ENCODE measurements at places on chromosomes 1 and 21.

GRCh38 chr1:216422821-216423520 lies at the start of gene USH2A:
USH2A (minus strand) TSS chr1:216423448; CDS start chr1:216422336, 1,112 bp downstream.
- DNase-seq: no peak

DNA sequence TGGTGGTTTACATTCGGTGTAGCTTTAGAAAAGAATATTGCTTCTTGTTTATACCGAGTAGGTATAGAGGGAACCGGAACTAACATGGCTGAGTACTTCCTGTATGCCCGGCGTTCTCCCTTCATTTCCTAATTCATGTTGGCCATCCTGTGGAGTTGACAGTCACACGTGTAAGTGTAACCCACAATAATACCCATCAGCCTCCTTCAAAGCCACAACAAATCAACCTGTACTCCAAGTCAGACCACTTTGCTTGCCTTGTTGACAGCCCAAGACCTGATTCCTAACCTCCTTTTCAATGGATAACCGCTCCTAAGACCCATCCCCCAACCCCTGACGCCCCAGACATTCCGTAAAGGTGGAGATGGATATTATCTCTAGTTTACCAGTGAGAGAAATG lies 42.1 kb downstream of the UBE2U start:
- DNase-seq: no peak

DNA sequence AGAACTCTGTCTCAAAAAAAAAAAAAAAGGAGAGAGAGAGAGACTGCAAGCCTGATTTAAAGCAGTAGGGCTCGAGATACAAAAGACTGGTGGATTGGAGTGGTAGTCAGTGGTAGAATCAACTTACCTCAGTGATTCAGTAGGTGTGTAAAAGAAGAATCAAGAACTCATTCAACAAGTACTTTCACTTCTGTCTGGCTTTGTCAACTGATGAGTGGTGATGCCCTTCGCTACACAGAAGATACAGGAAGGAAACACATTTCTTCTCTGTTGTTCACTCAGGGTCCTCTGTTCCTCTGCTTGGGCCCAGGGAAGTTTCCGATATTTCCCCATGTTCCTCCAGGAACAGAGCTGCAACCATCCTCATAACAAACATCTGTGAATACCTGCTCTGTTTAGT lies 68.6 kb upstream of the COG2 start:
- no peak for DNase-seq

GRCh38 chr1:190168116-190168892 lies 309.4 kb downstream of the BRINP3 start:
- no peak for DNase-seq

DNA sequence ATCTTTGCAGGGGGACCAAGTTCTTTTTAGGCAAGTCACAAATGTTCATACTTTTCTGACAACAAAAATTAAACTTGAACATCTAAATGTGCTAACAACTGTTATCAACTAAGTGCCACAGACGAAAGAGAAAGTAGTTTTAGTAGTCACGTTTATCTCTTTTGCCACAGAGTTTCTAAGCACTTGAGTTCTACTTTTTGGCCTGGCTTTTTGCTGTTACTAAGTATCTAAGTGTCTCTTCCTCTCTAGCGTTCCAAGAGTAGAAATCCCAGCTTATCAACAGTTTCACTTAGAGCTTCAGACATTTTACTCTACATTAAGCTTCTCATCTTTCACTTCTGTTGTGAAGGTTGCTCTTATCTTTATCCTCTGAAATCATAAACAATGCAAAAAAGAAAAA lies 34.2 kb downstream of the GATAD2B start:
- DNase-seq: no peak

DNA sequence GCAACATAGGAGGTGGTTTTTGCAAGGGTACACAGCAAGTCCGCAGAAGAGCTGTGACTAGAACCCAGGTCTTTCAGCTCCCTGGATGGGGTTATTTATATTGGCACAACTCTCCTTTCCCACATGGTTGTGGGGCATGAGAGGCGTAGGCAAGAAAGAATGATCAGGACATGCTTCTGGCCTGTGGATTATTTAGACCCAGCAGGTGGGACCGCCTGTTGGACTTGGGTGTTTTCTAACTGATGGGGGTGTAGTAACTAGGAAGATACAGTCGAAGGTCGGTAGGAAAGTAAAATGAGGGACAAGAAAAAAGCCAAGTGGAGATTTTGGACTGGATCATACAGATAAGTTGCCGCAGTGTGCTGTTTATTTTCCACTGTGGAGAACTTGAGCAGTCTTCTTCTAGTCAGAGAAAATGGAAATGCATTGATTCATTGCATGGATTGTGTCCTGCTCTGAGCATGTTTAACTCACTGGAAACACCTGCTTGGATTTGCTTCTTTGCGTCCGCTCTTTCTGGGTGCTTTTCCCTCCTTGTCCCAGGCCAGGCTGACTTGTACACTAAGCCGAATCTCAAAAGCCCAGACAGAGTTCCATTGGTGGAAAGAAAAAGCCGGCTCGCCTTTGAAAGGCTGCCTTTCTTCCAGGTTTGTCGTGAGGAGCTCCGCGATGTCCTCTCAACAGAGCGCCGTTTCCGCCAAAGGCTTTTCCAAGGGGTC lies 592 bp downstream of the CRCT1 start:
- DNase-seq: no peak

DNA sequence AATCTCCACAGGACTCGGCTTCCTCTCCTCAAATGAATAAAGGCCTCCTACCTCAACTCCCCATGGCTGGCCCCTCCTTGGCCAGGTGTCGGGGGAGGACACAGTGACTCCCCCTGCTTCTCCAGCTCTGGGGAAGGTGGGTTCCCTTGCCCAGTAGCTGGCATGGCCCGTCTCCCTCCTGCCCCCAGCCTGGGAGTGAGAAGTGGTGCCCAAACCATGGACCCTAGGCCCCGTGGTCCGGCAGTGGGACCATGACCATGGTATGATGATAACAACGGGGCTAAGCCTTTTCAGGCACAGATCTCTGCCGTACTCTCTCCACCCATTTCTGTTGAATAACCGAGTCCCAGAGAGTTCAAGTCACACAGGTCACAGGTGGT lies 11.2 kb downstream of the PLA2G2F start:
- no peak for DNase-seq

- no peak for DNase-seq
Observed at GRCh38 chr21:26847921-26848320, 2.7 kb upstream of the ADAMTS1 start.

DNA sequence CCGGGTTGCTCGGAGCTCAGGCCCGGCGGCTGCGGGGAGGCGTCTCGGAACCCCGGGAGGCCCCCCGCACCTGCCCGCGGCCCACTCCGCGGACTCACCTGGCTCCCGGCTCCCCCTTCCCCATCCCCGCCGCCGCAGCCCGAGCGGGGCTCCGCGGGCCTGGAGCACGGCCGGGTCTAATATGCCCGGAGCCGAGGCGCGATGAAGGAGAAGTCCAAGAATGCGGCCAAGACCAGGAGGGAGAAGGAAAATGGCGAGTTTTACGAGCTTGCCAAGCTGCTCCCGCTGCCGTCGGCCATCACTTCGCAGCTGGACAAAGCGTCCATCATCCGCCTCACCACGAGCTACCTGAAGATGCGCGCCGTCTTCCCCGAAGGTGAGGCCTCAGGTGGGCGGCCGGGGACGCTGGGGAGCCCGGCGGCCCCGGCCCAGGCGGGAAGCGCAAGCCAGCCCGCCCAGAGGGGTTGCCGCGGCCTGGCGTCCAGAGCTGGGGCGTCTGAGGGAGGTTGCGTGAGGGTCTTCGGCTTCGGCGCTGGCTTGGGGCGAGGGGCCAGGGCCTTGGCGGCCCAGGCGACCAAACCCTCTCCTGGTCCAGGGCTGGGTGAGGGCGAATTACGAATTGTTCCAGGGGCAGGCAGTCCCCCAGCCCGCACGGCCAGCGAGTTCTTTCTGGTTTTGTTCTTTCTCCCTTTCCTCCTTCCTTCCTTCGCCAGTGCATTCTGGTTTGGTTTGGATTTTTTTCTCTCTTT lies 805 bp downstream of the SIM2 start:
- no peak for DNase-seq

- no peak for DNase-seq
Observed at GRCh38 chr1:28518745-28519341, 13.0 kb downstream of the RCC1 start.

DNA sequence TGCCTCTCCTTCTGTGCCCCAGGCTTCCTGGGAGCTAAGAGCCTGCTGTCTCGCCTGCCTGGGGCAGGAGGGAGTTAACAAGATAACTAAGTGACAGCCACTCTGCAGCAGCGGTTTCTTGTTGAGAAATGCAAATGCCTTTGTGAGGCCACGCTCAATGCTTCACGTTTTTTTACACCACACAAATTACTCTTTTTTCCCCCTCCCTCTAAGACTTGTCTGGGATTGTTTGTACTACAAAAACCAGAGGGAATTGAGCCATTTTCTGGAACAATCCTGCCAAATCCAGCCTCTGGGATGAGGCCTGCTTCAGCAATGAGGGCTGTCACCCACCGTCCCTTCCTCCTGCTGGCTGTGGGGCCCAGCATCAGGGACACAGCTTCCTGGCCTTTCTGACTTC lies 119.6 kb downstream of the ACTL8 start:
- no peak for DNase-seq

DNA sequence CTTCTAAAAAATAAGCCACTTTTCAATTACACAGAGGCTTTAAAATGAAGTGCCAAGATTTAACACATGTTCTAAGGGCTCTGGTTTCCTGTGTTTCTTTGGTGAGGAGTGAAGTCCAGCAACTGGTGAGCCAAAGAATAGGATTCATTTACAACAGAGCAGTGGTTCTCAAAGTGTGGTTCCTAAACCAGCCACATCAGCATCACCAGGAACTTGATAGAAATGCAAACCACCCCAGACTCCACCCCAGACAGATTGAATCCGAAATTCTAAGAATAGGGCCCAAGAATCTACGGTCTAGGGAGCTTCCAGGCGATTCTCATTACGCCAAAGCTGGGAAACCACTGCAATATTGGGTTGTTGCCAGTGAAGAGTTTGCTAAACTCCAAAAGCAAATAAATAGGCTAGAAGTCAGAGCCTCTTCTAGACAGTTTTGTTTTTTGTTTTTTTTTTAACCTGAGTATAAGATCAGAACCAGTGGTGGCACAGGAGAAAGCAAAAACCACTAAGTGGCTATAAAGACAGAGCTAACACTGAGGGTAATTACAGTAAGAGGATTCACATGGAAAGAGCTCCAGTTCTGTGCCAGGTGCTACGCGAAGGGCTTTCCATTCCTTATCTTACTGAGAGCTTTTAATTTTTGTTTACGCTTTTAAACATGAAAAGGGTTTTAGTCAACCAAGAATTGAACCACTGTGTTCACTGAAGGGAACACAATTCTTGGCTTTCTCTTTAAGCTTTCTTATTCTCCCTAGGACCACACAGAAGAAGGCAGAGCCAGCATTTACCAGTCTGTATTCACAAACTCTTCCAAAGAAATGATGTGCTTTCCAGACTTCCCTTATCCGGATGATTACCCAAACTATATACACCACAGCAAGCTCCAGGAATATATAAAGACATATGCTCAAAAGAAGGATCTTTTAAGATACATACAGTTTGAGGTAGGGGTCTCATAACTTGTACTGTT lies 42.4 kb upstream of the FMO2 start:
- no peak for DNase-seq

GRCh38 chr1:169098380-169098779 lies 8.1 kb upstream of the ATP1B1 start:
- DNase-seq: no peak

GRCh38 chr1:210650403-210650802 lies 321.7 kb downstream of the HHAT start:
- no peak for DNase-seq

DNA sequence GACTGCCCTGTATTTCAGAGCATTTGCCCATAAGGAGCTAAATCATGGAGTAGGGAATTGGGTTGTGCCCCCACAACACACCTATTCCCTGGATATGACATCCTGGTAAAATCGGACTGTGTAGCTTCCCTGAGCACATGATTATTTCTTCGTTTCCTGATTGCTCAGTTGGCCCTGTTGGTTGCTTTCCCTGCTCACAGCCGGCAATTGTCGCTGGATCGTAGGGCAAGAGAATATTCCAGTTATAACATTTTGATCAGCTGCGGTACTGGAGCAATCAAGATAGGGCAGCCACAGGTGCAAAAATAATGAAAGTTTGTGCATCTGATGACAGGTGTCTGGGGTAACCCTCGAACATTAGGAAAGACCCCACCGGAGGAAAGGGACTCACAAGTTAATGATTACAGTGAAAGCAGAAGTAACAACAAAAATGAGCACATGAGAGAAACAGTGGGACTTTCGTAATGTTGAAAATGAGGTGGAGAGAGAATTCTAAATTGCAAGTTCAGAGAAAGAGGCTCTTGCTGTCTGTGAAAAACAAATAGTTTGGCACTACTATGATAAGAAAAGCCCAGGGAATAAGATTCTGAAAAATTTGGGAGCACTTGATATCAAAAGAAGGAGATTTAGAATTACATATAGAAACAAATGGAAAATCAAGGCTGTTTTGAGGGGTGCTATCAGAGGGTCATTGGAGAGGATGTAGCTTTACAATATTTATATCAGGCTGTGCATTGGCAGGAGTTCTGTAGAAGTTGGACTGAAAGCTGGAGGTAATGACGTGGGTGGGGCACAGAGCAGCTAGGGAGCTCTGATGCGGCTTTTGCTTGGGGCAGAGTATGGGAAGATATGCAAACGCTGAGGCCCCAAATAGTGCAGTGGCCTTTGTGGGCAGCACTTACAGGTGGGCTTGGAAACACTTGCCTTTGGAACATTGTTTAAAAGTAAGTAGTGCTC lies at the start of gene MAB21L3:
Gene MAB21L3 (plus strand): TSS at position 833 of the 957 bp plus-strand sequence. CDS start 1,217 bp downstream, outside the sequence.
- no peak for DNase-seq

GRCh38 chr1:67957066-67957465 lies 93.4 kb downstream of the DIRAS3 start:
- DNase-seq: no peak

GRCh38 chr1:151137789-151138188 lies 8.6 kb downstream of the SEMA6C start:
- DNase-seq: no peak

DNA sequence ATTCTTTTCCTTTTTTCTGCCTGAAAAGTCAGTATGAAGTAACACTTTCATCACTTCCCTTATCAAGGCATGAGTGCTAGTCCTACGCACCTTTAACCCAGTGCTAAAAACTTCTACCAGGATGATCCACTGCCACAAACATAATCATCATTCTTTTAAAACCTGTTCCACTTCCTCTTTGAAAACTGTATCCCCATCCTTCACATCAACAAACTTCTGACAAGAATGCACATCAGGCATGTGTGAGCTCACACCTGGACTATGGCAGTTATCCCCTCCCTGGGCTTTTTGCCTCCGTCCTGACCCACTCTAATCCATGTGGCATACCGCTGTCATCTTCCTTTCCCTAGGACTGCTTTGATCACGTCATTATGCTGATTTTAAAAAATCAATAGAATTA lies 70.2 kb downstream of the ESRRG start:
- no peak for DNase-seq

Data from nucleus accumbens (tissue), 56 donors.